ENCODE measurements at places on chromosomes 4 and X. TPM values are rescaled to one million over a fixed set of nuclear protein-coding genes. Genes with fewer than 3 reads are reported as not detected.
A peak's percentile ranks its signal among the peaks of the same experiment; 100 is the strongest.

- no peak for DNase-seq
These were observed 49.5 kb upstream of the HELT start for GRCh38 chr4:184968784-184969201.

Gene GATA1
- 2.1 TPM for polyA plus RNA-seq

- no peak for DNase-seq
These were observed 263.0 kb downstream of the FRMPD4 start for GRCh38 chrX:12401252-12401651.

GRCh38 chr4:42364266-42365053 lies 32.8 kb upstream of the SHISA3 start:
- DNase-seq: no peak

GRCh38 chr4:185881430-185881829 lies 69.4 kb upstream of the SORBS2 start:
- no peak for DNase-seq

DNA sequence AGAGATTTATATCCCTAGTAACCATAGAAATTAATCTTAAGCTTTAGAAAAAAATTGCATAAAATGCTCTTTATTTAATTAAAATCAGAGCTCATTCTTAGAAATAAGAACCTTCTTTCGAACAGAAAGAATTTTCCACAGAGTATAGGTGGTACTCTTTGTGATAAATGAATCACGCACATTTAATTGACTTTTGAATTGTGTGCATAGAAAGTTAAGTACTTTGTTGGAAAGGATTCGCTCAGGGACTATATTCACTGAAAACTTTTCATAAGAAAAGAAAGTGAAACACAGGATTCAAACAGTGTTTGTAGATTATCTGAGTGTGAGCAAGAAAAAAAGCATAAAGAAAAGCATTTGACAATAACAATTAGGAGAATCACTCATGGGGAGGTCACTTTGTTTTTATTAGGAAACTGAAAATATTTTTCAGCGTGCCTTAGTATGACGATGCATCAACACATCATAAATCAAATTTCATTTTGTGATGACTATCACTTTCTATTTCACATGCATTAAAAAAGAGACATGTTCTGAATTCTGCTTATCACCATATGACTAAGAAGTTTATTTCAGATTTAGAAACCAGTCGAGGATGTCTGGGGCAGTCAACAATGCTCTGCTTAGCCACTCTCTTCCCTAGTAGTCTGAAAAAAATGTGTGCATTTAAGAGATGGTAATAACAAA lies 49.5 kb downstream of the STX18 start:
- peak; percentile 17 for DNase-seq
